Activated CD8-positive, alpha-beta T cell treated with anti-CD3 and anti-CD28 coated beads, Interleukin-2, amount 10 ng/mL, durations not matched to agents 7 days and 5 days (primary cell): ENCODE measurements at places on chromosomes 2 and 18. TPM values are rescaled to one million over a fixed set of nuclear protein-coding genes. Genes with fewer than 3 reads are reported as not detected.

GRCh38 chr2:231364961-231365810, 30.3 kb upstream of the B3GNT7 start:
- no peak for DNase-seq

GRCh38 chr2:36387258-36387916, 31.8 kb downstream of the CRIM1 start:
- no peak for DNase-seq

DNA sequence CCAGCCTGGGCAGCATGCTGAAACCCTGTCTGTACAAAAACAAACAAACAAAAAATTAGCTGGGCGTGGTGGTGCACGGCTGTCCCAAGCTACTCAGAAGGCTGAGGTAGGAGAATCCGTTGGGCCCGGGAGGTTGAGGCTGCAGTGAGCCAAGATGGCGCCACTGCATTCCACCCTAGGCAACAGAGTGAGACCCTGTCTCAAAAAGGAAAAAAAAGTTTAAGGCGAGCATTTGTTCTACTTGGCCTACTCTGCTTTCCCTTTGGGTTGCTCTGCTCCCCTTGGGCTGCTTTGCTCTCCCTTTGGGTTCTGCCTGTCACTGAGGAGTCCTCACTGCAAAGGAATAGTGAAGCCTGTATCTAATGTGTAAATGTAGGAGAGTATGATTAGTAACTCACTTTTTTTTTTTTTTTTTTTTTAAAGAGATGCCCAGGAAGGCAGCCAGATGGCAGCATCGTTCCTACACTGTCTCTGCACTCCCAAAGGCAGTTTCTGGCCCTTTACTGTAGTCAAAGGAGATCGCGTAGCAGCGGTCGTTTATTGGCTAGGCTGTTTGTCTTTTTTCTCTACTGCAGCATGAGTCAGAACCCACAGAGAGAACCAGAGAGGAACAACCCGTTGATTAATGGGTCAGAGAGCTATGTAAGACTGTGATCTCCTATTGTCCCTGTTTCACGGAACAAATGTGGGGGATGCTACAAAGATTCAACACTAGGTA, 118.3 kb upstream of the CWC22 start:
- peak; percentile 35 for DNase-seq

Gene EGR4
- total RNA-seq: not detected

- no peak for DNase-seq
Observed at GRCh38 chr2:2492800-2493199, 161.7 kb upstream of the MYT1L start.

Gene CAPN14
- not detected for total RNA-seq

GRCh38 chr2:174612970-174613369, 15.4 kb upstream of the WIPF1 start:
- no peak for DNase-seq
